ENCODE measurements at places on chromosomes 2 and 18.

GRCh38 chr18:9015689-9016088 is 86.8 kb upstream of the NDUFV2 start:
- DNase-seq = no peak

- no peak for DNase-seq
These were observed 95.4 kb downstream of the PLEKHM3 start for GRCh38 chr2:207929923-207930322.

DNA sequence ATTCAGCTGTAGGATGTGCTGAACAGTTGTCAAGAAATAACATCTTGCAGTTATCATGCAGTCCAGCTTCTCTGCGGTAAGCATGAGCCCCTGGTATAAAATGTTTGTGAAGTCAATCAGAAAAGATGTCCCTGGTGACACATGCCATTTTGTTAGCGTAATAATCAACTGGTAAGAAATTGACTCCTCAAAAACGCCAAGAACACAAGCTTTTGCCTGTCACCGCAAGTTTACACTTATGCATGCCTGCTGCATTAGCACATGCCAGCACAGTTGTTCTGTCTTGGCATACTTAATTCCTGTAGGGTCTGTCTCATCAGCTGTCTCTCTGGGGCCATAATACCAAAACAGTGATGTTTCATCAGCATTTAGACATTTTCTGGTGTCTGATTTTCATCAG is 524.8 kb upstream of the DSEL start:
- DNase-seq = no peak

- no peak for DNase-seq
These were observed 3.4 kb downstream of the MGAT4A start for GRCh38 chr2:98727369-98728087.

DNA sequence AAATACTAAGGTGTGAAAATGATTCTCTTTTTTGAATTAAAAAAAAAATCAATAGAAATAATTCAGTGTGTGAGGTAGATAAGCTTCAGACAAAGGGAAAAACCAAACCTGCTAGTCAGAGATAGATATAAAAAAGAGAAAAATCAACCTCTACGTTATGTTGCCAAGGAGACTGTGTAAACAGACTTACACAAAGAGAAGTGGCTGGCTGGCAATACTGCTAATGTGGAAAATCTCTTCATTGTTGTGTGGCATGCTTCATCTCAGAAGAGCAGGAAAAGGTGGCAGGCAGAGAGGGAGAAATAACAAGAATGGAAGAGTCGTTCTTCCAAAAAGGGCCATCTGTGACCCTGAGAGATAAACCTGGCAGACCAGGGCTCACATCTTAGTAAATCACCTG is 200.8 kb downstream of the SLC8A1 start:
- no peak for DNase-seq

GRCh38 chr2:73987109-73987947 is 2.6 kb downstream of the TET3 start:
- DNase-seq = no peak

- no peak for DNase-seq
These were observed 116.2 kb downstream of the STPG4 start for GRCh38 chr2:47038656-47039488.

DNA sequence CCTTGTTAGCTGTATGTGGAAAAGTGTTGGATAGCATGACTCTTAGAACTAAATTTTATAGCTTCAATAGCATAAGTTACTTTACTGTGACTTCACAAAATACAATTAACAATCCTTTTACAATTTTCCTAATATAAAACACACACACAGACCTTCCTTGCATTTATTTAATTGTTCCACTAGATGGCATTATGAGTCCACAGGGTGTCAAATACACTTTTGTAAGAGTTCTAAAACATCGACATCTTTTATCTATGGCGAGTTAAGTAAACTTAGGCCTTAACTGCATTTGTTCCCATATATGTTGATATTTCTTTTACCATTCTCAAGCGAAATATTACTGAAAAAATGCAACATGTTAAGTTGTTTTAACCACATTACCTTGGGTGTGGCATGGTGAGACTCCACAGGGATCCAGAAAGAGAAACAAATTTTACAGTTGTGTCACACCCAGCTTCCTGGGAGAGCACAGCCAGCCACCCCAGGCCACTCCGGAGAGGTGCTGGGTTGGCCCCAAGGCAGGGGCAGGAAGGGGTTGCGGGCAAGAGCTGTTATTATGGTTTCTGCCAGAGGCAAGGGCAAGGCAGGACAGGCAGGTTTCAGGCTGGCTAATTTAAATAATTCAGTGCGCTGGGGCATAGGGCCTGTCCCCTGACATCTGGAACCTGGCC is 312.4 kb upstream of the MC4R start:
- peak; percentile 54 for DNase-seq

DNA sequence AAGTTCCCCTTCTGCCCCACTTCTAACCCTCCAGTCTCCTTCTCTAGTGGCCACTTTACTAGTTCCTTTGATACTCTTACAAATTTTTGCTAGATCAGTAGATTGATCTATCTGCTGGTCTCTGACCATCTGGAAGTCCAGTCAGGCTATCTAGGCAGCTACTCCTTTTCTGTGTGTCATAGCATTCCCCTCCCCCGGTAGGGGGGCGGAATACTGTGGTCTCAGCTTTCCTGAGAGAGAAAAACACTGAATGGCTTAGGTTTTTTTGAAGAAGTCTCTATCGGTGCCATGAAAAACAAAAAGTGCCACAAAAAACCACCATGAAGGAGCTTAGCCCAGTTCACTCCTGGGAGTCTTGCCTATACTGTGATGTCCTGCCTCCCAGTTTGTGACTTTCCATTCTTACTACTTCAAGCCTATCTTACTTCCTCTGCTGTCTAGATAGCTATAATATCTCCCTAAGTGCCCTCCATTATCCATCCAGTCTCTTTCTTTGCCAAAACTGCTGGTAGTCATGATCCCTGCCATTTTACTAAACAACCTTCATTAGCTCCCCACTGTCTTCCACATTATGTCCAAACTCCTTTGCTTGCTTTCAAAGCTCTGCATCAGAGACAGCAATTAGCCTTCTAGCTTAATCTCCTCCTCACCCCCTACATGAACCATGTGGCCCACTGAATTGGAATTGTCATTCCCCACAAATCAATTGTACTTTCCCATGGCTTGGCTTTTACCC is 29.9 kb downstream of the TPGS2 start:
- DNase-seq = no peak

GRCh38 chr2:70901227-70902066 is 34.3 kb upstream of the ATP6V1B1 start:
- no peak for DNase-seq

DNA sequence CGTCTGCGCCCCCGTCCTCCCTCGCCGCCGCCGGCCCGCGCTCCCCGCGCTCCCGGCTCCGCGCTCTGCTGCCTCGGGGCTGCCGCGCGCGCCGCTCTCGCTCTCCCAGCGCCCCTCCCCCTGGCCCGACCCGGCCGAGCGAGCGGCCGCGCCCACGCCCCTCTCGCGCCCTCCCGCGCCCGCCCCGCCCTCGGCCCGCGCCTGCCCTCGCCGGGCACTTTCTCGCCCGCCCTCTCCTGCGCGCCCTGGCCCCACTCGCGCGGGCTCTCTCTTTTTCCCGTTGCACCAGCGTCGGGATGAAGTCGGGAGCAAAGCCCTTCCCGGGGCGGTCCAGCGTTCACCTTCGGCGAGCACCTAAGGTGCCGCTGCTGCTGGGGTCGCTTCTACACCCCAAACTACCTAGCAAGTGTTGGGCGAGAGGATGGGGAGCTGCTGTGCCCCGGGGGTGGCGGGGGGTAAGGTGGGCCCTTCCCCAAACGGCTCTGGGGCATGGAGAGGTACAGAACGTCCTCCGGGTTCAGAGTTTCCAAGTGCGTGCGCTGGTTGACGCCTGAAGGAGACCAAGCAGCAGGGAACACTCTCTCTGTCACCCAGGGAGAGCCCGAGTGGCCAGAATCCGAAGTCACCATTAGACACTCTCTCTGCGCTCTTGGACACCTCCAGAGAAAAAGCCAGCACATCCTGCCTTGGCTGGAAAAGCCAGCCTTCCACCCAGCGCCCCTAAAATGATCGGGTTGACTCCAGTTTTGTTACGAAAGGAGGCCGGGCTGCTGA is at the start of gene COLEC12:
Gene COLEC12, minus strand, starts transcription at position 70 of the 774 bp plus-strand sequence. CDS start 187 bp downstream, outside the sequence.
- no peak for DNase-seq

GRCh38 chr2:151292141-151292540 is 2.7 kb upstream of the NMI start:
- DNase-seq = no peak

GRCh38 chr18:3579701-3580100 is 129.7 kb downstream of the TGIF1 start:
- DNase-seq = no peak

GRCh38 chr2:57990118-57990725 is 56.4 kb upstream of the VRK2 start:
- no peak for DNase-seq

GRCh38 chr2:129732630-129733026 is 246.8 kb upstream of the RAB6C start:
- no peak for DNase-seq

GRCh38 chr18:57218281-57218680 is 71.4 kb downstream of the BOD1L2 start:
- no peak for DNase-seq

- no peak for DNase-seq
These were observed 407.5 kb upstream of the NRP2 start for GRCh38 chr2:205274801-205275200.

GRCh38 chr2:72036595-72036994 is 111.1 kb downstream of the CYP26B1 start:
- no peak for DNase-seq

GRCh38 chr2:102418421-102418961 is 4.5 kb upstream of the IL18RAP start:
- no peak for DNase-seq

DNA sequence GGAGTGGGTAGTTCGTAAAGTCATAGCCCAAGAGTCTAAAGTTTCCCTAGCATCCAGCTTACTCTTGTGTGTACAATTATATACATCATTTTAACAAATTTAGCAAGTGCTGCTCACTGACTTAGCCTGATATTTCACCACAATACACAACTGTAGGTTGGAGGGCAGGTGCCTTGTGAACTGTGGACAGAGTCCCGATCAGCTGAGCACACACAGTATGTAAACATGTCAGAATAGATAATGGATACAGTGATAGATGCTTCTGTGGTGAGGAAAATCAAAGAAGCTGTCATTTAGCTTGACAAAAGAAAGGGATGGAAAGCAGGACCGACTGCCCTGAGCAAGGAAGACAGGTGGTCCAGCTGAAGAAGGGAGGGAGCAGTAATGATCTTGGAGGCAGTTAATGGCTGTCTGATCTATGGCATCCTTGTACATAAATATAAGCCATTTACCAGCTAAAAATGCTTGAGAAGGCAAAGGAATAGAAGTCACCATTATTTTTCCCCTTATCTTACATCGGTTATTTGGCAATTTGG is 372.8 kb upstream of the UBE2E3 start:
- DNase-seq = no peak

DNA sequence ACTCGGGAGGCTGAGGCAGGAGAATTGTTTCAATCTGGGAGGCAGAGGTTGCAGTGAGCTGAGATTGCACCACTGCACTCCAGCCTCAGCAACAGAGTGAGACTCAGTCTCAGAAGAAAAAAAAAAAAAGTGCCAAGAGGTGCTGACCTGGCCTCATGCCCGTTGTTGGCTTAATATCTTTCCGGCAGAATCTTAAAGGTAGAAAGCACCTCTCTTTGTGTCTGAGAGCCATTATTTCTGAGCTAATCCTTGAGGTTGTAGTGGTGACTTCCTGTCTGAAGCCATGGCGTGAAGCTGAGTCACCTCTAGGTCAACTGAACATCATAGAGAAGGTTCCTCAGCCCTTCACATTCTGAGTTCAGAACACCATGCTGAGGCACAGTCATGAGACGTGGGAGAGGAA is 60.4 kb downstream of the WDSUB1 start:
- DNase-seq = no peak

- DNase-seq = no peak
These were observed 197.4 kb downstream of the MGAT5 start for GRCh38 chr2:134451347-134451630.

- no peak for DNase-seq
These were observed 21.2 kb downstream of the ZSCAN30 start for GRCh38 chr18:35268821-35269220.

GRCh38 chr2:196849895-196850294 is 40.7 kb upstream of the C2orf66 start:
- peak; percentile 32 for DNase-seq

DNA sequence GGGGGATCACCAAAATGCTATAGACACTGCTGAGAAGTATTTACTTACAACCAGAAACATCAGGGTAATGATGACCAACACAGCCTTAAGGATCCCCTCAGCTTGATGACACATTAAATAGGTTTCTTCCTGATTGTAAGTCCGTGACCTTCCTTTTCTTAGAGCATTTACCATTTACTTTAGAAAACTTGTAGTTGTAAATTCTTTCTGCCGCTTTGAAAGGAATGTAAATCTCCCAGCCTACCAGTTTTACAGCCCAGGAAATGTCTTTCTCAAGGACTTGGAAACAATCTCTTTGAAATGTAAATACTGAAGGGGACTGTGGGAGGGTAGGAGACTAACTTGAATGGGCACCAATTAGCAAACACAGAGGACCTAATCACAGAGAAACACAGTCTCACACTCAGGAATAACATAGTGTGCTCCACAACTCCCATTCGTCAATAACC is 278.6 kb downstream of the DSC3 start:
- no peak for DNase-seq

Measured in hippocampal formation (tissue), 2 donors.